Large intestine (tissue), 12 donors: ENCODE measurements at places on chromosomes 1 and 21.

DNA sequence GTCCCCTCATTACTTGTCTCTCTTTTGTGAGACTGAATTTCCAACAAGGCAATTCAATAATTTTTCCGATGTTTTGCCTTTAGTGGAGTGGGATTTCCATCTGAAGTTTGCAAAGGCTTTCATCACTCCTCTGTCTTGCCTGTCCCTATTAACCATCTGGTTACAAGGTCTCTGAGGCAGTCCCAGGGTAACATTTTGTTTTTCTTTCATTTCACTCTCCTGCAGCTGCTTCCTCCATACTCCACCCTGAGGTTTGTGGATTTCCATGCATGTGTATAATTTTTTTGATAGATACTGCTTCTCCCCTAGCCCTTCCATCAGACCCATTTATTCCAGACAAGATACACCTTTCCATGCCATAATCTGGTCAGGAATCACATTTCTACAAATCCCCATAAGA lies 366.8 kb downstream of the PTBP2 start:
- DNase-seq, result no peak
- no peak overlapping the region for H3K27ac ChIP-seq
- H3K36me3 ChIP-seq, result no peaks in the 10 kb centered on the region
- H3K27me3 ChIP-seq, result no peaks in the 10 kb centered on the region
- no peak overlapping the region for H3K4me3 ChIP-seq

DNA sequence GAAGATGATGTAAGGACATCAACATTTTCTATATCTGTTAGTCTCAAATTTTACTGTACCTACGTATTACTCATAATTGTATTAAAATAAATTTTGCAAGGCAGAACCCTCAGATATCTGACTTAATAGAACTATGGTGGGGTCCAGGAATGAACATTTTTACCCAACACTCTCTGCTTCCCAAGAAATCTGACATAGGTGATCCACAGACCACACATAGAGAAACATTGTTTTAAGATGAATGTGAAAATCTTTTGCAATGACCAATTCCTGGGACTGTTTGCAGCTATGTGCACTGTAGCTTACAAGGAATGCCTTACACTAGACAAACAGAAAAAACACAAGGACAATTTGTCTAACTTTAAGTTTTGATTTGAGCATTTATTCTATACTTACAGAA lies 645.6 kb upstream of the ADGRL2 start:
- no peak overlapping the region for H3K27ac ChIP-seq
- H3K4me1 ChIP-seq, result no peaks in the 10 kb centered on the region
- H3K4me3 ChIP-seq, result no peak overlapping the region
- no peaks in the 10 kb centered on the region for H3K27me3 ChIP-seq
- no peaks in the 10 kb centered on the region for H3K36me3 ChIP-seq

GRCh38 chr1:92882819-92883218 lies 51.0 kb downstream of the RPL5 start:
- no peaks in the 10 kb centered on the region for H3K36me3 ChIP-seq
- no peak for DNase-seq
- H3K4me3 ChIP-seq, result no peak overlapping the region
- H3K27ac ChIP-seq, result no peak overlapping the region
- no peaks in the 10 kb centered on the region for H3K4me1 ChIP-seq
- H3K27me3 ChIP-seq, result no peaks in the 10 kb centered on the region

GRCh38 chr1:183583466-183583865 lies 6.8 kb downstream of the NCF2 start:
- H3K27me3 ChIP-seq, result no peaks in the 10 kb centered on the region
- DNase-seq, result no peak
- no peak overlapping the region for H3K4me3 ChIP-seq

- peak overlapping the region; percentile 35 for H3K4me3 ChIP-seq
- no peak for DNase-seq
These were observed 41.6 kb upstream of the PPIAL4F start for GRCh38 chr1:144551107-144551542.

GRCh38 chr1:39360731-39361130 lies 130.7 kb upstream of the BMP8A start:
- H3K27me3 ChIP-seq, result no peaks in the 10 kb centered on the region
- H3K27ac ChIP-seq, result no peak overlapping the region

DNA sequence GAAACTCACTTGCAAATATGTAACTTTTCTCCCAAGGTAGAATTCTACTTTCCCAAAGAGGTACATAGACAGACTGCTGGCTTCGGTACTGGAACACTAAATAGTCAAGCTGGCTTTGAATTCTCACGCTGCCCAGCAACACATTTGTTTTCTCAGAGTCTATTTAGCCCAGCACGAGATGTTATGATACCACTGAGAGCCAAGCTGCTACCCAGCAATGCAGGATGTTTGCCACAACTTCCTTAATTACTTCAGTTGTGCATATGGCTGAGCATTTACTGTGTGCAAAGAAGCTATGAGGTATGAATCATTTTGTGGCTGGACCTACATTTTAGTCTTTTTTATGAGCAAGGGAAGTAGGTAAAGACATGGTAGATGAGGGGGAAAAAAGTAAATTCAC lies 793.2 kb downstream of the PLA2G4A start:
- no peak for DNase-seq
- H3K4me3 ChIP-seq, result no peak overlapping the region
- H3K4me1 ChIP-seq, result no peaks in the 10 kb centered on the region
- H3K27me3 ChIP-seq, result no peaks in the 10 kb centered on the region
- H3K27ac ChIP-seq, result no peak overlapping the region

DNA sequence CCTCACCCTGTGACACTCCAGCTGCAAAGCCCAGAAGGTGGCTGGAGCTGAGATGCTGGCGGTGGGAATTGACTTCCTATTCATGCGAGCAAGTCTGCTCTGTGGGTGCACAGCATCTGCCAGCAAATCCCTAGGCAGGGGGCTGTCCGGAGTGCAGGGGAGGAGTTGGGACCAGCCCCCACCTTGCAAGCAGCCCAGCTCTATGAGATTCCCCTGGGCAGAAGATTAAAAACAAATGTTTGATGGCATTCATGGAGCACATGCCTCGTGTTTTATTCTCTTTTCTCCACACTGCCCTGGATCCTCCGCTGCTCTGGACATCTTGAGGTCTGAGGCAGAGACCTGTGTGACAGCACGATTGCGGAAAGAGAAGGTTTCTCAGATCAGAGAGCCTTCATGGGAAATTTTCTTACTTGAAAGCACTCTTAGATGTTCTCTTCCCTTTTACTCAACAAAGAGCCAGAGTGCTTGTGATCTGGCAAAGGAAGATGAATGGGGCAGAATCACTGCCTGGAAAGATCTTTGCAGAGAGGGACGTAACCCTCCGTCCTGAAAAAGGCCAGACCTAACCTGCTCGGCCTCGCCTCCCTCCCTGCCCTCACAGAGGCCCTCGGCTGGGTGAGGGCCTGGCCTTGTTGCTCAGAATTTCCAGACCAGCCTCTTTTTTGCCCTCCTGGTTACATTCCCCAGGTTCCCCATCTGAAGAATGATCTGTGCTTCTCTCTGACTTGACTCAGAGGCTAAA lies 597.1 kb downstream of the KIF26B start:
- no peaks in the 10 kb centered on the region for H3K27me3 ChIP-seq
- no peak for DNase-seq
- H3K27ac ChIP-seq, result no peak overlapping the region
- peaks cover 3% of the 10 kb centered on the region for H3K36me3 ChIP-seq

DNA sequence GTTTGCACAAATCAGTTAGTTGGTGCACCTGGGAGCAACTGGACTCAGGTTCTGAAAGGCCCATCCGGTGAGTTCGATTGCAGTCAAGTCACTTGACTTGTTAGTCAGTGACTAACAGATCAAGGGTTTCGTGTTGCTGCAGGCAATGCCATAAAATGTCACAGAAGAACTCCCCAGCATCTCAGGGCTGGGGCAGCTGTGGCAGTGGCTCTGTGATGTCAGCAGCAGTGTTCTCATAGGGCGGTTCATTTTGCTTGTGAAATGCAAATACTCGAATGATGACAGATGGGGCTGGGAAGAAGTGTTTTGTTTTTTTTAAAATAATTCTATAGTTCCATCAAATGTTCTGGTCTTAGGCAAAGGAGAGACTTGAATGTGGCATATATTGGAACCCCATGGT lies 287.8 kb downstream of the LMX1A start:
- no peak overlapping the region for H3K27ac ChIP-seq
- no peaks in the 10 kb centered on the region for H3K4me1 ChIP-seq
- no peaks in the 10 kb centered on the region for H3K36me3 ChIP-seq
- H3K4me3 ChIP-seq, result no peak overlapping the region
- DNase-seq, result no peak
